DMS79 (cell line): ENCODE measurements at places on chromosomes 1 and 21.
A peak's percentile ranks its signal among the peaks of the same experiment; 100 is the strongest.

GRCh38 chr1:18417316-18418269, 63.1 kb upstream of the KLHDC7A start:
- no peak for DNase-seq

- no peak for DNase-seq
Measured at GRCh38 chr1:162919034-162919433, 58.1 kb upstream of the CCDC190 start.

DNA sequence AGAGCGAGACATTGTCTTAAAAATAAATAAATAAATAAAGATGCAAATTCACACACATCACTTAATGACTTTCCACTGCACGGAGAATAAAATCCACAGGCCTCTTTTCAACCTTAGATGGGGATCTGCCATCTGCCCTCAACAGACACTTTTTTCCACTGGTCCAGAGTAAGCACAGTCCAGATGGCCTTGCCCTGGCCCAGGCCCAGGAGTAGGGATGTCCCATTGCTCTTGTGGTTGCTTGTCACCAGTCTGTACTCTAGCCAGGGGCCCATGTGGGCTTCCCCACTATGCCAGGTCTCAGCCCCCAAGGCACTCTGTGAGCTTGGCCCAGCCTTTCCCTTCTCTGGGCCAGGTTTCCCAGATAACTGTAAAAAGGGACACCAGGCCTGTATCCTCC, 17.4 kb downstream of the PLOD1 start:
- DNase-seq: no peak

- DNase-seq: no peak
Measured at GRCh38 chr21:38847556-38847955, 41.8 kb downstream of the ETS2 start.

GRCh38 chr1:94069919-94070285, 51.0 kb downstream of the ABCA4 start:
- no peak for DNase-seq

DNA sequence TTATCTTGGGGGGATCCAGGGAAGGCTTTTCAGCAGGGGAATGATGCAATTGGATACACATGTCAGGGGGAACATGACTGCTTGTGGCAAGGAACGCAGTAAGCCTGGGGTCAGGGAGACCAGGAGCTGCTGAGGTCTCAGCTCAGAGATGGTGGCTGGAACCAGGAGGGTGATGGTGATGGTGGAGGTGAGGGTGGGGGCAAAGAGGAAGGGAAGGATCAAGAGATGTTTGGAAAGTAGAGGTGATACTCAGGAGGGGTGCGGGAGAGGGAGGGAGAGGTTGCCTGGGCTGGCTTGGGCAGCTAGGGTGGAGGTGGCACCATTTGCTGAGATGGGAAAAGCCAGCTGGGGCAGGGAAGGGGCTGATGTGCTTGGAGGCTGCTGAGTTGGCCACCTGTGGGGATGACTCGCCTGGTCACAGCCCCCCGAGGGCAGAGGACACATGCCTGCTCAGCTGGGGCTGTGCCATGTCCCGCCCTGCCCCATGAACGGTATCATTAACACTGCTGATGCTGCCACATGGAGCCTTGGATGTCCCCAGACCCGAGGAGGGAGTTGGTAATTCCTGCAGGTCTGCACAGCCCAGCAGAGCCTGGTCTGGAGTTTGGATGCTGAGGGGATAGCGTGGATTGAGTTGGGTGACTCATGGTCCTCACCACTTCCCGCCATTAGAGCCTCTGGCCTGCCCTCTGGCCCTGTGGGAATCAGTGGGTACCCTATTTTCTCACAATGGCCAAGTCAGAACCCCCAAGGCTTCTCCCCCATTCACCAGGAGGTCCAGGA, 6.3 kb upstream of the PADI1 start:
- DNase-seq: no peak

GRCh38 chr1:197062692-197063091, 4.4 kb downstream of the F13B start:
- DNase-seq: no peak

DNA sequence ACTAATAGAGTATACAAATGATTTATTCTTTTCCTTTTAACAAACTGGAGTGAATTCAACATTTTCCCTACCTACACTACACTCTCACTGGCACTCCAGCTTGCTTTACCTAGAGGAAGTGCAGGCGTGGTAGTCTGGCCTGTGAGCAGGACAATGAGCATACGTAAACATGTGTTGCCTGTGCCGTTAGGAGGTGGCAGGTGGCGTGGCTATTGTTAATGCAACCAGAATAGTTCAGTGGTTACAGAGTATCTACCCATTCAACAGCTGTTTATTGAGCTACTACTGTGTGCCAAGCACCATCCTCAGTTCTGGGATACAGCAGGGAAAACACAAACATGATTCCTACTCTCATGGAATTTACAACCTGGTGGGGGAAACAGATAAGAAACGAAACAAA, 299.7 kb upstream of the KAZN start:
- DNase-seq: no peak

- DNase-seq: no peak
Measured at GRCh38 chr1:203049576-203050180, 23.4 kb downstream of the PPFIA4 start.

- DNase-seq: no peak
Measured at GRCh38 chr1:23578311-23578996, 19.2 kb upstream of the ID3 start.

DNA sequence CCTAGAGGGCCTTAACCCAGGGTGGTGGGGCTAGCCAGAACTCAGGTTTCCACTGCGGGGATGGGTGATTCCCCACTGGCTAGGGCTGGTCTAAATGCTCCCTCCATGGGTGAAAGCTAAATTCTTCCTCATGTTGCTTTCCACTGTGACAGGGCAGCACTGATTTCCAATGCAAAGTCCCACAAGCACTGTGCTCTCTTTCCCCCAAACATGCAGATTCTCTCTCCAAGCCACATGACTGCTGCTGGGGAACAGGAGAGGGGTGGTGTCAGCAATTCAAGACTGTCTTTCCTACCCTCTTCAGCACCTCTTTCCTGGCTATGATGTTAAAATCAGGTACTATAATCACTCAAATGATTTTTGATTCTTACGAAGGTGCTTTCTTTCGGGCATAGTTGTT, 215.5 kb downstream of the RWDD3 start:
- no peak for DNase-seq

DNA sequence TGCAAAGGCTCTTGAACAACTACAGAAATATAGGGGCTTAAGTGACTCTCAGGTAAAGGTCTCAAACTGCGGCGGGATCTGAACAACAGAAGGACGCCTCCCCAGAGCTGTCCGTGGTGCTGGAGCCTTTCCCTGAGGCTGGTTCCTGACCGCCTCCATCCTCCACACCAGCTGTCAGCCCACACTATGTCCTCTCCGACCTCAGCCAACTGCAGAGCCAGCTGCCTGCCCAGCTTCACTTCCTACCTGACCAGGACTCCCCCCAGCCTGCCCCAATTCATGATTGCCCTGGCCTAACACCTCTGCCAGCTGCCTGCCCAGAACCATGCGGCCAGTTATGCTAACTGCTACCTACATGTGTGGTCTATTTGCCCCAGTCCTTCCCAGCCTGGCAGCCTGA, 63.6 kb upstream of the ZC3H12A start:
- no peak for DNase-seq

DNA sequence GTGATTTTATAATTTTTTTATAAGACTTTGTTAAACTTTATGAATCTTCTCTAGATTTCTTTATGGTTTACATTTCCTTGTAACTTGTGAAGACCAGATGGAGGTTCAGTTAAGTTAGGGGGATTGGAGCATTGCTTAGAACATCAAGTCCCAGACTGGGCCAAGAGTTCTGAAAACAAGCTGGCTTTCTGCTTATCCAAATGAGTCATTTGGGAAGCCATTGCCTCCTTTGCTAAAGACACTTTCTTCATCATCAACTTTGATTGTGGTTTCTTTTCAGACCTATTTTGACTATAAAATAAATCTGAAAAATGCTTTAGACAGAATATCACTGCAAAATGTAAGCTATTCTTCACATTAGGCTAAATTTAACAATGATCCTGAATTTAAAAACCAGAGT, 446.8 kb downstream of the USP25 start:
- DNase-seq: no peak

GRCh38 chr1:22508329-22508728, 55.0 kb upstream of the EPHA8 start:
- peak; percentile 97 for DNase-seq

- DNase-seq: no peak
Measured at GRCh38 chr21:35024513-35024912, 24.6 kb downstream of the RUNX1 start.

DNA sequence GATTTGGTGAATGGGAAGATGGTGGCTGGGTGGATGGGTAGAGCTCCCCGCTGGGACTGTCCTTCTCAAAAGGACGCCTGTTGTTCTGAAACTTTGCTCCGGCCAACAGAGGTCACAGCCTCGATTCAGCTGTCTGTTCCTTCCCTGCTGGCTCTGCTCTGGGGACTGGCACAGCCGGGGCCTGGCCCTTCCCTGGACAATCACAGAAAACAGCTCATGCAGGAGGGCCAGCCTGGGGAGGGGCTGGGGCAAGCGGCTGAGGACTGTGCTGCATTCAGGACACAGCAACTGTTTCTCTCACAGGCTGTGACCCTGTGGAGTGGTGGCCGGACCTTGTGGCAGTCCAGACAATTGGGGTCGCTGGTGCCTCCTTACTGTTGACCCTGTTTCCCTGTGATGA, 110.7 kb upstream of the TMEM51 start:
- DNase-seq: no peak

DNA sequence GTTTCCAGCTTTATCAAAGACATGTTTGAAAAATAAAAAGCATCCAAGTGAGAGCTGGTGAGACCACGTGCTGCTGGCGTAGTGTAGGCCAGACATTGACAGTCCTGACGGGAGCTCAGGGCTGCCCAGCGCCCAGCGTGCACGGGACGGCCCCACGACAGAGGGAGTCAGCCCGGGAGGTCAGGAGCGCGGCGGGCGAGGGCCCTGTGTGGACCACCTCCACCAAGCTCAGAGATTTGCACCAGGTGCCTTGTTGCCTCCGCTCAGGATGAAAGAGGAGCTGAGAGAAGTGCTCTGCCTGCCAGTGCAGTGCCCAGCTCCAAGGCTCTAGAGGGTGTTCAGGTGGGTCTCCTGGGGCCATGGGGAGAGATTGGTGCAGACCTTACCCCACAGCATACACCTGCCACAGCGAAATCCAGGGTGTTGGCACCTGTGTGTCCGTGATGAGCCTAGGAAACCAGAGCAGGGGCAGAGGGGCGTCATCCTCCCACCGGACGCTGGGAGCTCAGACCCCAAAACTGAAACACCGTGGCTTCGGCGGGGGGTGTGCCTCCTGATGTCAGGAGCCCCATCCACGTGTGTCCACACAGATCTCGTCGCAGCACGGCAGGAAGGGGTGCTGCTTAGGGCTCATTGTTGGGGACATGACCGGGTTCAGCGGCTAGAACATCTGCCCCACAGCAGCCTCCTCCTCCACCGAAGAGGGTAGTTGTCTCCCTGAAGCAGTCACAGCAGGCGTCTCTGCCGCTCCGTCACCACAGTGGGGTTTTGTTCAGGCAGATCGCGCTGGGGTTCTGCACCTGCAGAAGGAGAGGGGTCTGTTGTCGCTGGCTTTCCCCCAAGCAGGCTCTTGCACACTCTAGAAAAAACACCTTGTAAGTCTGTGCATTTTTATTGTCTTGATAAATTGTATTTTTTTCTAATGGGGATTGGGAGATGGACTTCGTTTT, 64.2 kb downstream of the POFUT2 start:
- no peak for DNase-seq

- no peak for DNase-seq
Measured at GRCh38 chr1:10772711-10773110, 23.7 kb downstream of the CASZ1 start.

GRCh38 chr1:62407398-62408009, 29.3 kb upstream of the USP1 start:
- DNase-seq: no peak

GRCh38 chr1:185803241-185803640, 69.0 kb downstream of the HMCN1 start:
- DNase-seq: no peak

DNA sequence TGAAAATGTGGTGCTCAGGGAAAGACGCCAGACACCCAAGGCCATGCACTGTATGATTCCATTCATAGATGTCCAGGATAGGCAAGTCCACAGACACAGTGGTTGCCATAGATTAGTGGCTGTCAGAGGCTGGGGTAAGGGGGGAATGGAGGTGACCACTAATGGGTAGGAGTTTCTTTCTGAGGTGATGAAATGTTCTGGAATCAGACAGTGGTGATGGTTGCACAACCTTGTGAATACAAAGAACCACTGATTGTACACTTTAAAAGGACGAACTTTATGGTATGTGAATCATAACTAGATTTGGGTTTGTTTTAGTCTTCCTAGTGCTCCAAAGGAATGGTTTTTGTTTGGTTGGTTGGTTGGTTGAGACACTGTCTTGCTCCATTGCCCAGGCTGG, 51.7 kb downstream of the PRAMEF20 start:
- DNase-seq: no peak

- no peak for DNase-seq
Measured at GRCh38 chr1:219963432-219963831, 35.1 kb upstream of the SLC30A10 start.

GRCh38 chr1:35962952-35963351, 32.0 kb downstream of the AGO3 start:
- DNase-seq: no peak

- DNase-seq: no peak
Measured at GRCh38 chr1:36178471-36179219, 22.7 kb downstream of the MAP7D1 start.

DNA sequence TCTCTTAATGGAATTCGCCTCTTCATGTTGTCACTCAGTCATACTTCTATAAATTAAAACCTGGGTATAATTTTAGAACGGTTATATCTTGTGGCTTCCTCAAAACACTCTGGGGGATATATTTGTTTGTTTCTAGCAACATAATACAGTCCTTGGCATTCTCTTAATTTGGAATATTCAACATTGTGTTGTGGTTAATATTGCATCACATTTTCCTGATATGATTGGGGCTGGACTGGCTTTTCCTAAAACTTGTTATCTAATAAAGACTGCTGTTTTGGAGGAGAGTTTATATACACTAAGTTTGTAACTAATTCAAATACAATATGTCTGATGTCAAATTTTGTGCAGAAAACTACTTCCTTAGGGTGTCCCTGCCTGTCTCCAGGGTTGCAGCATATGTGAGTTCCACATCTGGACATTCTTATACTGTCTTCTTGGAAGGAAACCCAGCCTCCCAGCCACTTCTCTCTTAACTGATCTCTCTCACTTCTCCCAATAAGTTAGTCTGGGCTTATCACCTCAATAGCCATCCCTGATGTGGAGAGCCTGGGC, 892.6 kb downstream of the MRPL39 start:
- no peak for DNase-seq

DNA sequence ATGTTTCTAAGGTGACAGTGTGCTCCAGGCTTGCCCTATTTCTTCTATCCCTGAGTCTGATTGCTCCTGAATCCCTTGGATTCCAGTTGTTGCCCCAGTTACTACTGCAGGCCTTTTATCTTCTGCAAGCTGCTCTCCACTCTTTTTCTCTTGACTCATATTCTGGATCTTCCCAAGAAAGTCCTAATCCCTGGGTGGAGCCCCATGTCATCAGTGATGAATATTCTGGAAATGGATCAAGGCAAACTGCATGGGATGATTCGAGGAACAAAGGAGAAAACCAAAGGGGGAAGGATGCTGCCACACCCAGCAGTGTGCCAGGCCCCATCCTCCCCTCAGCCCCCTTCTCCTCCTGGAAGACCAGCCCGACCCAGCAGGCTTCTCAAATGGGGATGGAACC, 63.3 kb upstream of the ATP2B4 start:
- DNase-seq: no peak

GRCh38 chr1:92804721-92805201, 19.9 kb upstream of the EVI5 start:
- no peak for DNase-seq

- DNase-seq: no peak
Measured at GRCh38 chr1:29218223-29218622, 12.5 kb downstream of the MECR start.
